Activated CD4-positive, alpha-beta memory T cell treated with anti-CD3 and anti-CD28 coated beads, Interleukin-2, amount 10 ng/mL, durations not matched to agents 7 days and 5 days (primary cell): ENCODE measurements at places on chromosomes 5 and 9. TPM values are rescaled to one million over a fixed set of nuclear protein-coding genes. Genes with fewer than 3 reads are reported as not detected.

DNA sequence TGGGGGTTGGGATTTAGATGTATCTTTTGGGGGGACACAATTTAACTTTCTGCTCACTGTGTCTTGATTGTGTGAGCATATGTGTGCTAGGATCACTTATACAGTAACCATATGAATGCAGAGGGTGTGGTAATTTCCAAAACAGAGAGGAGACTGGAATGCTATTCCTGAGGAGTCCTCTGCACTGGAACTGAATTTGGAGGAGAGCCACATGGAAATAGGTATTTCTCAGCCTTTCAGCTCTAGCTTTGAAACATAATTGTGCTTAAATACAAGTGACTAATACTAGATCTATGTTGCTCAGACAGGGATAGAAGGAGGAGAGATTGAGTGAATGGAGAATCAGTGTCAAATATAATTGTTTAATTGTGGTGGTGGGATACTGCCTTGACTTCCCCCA lies 45.5 kb downstream of the FOCAD start:
- DNase-seq, result no peak

- peak; percentile 69 for DNase-seq
Observed at GRCh38 chr5:172178991-172179989, 8.7 kb downstream of the STK10 start.

DNA sequence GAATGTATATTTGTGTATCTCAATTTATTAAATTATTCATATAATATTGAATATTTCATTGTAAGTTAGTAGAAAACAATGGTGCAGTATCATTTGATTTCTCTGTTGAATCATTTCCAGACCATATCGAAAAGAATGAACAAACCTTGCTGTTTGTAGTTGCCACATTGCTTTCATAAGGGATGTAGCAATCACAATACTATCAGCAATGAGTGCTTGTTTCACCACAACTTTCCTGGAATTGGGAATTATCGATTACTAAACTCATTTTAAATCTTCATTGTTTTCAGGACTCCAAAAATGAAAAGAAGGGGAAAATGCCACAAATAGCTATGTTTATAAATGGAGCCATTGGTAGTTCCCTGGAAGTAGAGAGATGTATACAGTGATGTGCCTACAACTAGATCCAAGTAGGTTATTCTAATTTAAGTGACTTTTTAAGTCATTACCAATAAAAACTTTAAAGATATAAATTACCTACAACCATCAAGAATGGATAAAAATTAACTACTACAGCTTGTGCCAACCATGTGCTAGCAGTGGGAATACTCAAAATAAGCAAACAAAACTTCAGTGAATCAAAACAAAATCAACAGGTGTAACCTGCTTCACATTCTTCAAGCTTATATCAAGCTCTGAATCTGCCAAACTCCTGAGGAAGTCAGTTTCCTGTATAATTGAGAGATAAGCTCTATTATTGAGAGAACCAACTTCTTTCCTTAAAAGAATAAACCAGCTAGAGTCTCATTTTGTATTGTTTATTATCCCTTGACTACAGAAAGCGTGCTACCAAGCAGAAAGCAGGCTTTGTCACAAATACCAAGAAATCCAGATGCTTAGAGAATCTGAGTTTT lies 358.6 kb downstream of the ADGRV1 start:
- DNase-seq, result no peak

Gene BAAT
- total RNA-seq, result not detected

Gene AQP3
- total RNA-seq, result 167 TPM
